Keratinocyte (primary cell): ENCODE measurements at places on chromosomes 1 and 21.

- DNase-seq = no peak
These were observed 21.4 kb upstream of the SMAP2 start for GRCh38 chr1:40352126-40352525.

DNA sequence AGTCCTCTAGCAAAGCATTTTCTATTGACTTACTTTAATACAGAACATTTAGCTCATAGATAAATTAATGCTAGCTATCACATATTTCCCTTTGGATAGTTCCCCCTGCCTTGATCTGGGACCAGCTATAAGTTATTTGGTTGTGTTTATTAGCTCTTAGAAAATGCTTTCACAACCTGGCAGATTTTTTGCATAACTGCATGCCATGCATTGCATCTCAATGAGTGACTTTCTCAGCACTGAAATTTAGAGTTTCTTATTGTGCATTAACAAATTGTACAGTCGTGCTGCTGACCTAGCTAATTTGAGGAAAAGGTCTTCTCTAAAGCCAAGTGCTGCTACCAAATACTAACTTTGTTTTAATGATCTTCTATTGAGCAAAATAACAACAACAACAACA lies 164.8 kb downstream of the PLPPR5 start:
- DNase-seq = no peak

DNA sequence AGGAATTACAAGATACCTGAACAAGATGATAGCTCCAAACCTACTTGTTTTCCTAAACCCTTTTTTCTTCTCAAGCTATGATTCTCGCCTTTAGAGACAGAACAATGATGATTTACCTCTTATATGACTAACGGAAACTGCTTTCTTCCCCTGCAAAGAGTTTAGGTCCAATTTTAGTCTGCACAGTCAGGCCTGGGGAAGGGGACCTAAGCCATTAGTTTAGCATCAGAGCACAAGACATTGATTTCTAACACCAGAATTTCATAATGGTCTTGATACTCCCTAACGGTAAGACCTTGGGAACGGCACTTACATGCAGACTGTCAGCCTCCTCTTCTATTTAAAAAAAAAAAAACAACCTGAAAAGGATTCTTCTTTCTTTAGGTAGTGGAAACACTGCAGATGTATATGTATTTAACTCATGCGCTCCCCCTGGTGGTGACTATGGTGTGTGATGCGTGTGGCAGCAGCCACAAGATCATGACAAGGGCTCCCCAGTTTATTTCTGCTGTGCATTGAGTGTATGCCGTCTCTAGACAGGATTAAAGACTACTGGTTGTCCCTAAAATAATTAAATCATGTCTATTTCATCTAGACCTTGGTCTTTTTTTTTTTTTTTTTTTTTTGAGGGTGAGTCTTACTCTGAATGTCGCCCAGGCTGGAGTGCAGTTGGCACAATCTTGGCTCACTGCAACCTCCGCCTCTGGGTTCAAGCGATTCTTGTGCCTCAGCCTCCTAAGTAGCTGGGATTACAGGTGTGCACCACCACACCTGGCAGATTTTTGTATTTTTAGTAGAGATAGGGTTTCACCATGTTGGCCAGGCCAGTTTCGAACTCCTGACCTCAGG lies 37.3 kb upstream of the TMEM222 start:
- DNase-seq = peak; percentile 38

DNA sequence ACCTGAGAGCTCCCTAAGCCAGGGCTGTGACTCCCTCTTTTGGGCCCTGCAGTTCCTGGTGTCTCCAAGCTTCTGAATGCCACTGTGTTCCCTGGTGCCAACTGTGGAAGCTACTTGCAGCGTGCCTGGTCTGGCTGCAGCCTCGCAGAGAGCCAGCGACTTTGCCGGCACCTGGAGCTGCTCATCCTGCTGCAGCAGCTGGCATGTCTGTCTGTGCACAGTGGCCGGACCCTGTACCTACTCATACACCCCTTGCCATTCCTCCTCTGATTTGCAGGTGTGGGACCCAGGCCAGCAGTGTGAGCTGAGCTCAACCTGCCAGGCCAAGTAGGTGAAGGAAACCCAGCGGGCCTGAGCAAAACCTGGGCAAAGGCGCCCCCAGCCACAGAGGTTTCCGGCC lies 12.3 kb upstream of the AADACL4 start:
- DNase-seq = no peak

DNA sequence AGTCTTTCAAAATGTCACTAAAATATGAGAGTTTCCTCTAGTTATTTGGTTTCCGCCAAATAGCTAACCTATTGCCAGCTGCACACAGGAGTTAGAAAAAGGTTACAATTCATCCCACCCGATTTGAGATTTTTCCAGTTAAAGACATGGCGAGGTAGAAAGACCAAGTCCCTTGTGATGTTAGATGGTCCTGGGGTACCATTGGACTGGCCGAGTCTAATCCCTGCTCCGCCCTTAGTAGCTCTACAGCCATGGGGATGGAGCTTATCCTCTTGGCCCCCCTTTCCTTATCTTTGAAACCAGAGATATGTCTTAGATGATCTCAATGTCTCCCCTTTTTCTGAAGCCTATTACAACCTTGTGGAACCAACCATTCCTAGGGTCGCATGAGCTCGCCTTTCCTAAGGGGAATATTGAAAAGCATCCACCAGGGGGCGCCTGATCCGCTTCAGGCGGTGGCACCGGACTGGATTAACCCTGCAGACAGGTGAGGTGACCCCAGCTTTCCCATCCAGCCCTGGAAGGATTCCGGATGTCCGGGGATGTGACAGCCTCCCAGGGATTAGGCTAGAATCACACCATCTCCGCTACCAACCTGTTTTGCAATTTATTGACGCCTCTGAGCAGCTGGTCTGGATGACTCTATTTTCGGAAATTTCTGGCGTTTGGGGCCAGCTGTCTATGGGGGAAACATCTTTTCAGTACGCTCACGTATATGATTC lies 68.3 kb upstream of the SIM2 start:
- DNase-seq = peak; percentile 5

DNA sequence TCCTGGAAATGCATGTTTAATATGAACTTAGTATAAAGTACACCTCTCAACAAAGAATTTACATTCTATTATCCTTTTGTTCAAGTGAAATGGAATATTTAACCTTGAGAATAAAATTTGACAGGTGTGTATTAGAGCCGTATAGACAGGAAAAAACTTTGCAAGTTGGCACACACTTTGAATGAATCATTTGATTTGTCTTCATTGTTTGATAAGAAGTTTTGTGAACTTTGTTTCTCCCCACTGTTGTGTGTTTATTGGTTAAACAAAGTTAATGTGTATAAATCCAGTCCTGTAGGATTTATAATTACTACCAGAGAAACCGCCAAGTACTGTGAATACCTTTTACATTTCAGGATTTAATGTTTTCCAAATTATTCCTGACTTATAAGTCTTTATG lies 2.0 kb downstream of the SYDE2 start:
- no peak for DNase-seq

- DNase-seq = no peak
These were observed 21.3 kb downstream of the ZNF362 start for GRCh38 chr1:33277488-33278084.

DNA sequence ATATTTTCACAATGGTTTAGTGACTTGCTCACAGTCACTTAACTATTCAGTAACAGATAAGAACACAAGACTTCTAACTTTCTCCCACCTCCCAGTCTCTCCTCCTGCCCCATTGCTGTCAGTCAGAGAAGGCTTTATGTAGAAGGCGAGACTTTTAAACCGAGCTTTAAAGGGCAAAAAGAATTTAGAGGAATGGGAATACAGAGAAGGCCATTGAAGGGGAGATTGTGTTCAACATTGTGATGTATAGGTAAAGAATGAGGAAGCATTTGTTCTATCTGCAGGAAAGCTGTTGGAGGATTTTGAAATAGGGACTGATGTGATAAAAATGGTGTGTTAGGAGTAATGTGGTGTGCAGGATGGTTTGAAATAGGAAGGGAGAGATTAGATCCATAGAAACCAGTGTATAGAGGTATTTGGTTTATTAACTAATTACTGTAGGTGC lies 7.3 kb downstream of the POU2F1 start:
- no peak for DNase-seq

GRCh38 chr1:228405979-228406228 lies 731 bp downstream of the TRIM11 start:
- DNase-seq = no peak

- DNase-seq = no peak
These were observed at the start of gene RNF187 for GRCh38 chr1:228487336-228488124. RNF187 (plus strand) TSS chr1:228487382.

DNA sequence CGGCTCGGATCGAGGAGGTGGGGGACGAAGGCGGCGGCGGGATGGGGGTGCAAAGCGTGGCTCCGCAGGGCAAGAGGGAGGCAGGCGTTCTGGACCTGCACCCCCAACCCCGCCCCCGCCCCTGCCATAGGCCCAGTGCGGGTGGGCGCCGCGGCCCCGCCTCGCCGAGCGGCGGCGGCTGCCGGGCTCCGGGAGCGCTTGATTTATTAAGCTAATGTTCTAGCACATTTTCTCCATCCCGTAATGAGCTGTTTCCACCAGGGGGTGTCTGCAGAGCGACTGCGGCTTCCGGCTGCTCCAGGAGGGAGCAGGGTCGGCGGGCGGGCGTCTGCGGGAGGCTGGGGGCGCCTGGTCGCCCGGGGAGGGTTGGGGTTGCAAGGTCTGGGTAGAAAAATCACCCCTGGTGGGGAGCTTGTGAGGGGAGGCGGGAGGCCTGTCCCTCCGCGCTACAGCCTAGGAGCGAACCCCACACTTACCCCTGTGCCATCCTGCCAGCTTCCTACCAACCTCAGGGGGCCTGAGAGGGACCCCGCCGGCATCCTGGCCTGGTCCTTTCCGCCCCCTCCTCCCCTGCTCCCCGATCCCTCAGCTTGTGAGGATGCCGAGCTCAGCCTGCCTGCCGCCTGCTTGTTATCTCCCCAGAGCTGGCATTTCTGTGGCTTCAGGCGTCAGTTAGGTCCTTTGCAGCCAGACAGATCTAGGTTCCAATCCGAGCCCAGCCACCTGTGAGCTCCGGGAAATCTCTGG lies 48.5 kb upstream of the ACOT11 start:
- no peak for DNase-seq

DNA sequence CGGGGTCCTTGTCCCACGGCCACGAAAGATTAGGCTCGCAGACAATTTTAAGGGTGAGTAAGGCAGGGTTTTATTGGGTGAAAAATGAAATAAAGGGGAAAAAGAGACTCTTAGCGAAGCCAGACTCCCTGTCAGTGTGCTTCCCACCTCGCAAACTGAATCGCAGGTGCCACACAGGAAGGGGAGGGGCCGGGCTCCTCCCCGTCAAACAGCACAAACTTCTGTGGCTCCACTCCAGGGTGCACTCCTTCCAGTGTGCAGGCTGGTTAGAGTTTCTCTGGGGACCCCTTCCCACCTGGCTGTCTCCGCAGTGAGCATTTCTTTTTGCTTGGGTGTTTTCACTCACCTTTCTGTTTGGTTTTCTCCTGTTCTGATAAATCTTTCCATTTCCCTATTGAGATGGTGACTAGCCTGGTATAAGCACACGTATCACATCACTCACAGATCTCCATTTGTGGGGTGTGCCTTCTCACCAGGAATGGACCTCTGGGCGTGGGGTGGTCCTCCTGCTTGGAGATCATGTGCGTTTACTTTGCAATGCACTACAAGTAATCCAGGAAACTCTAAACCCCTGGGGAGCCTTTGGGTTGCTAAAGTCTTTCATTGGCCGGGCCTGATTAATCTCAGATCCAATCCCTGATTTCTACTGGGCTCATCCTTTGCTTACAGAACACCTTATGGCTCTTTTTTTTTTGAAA lies 37.6 kb upstream of the GALNT2 start:
- DNase-seq = no peak

DNA sequence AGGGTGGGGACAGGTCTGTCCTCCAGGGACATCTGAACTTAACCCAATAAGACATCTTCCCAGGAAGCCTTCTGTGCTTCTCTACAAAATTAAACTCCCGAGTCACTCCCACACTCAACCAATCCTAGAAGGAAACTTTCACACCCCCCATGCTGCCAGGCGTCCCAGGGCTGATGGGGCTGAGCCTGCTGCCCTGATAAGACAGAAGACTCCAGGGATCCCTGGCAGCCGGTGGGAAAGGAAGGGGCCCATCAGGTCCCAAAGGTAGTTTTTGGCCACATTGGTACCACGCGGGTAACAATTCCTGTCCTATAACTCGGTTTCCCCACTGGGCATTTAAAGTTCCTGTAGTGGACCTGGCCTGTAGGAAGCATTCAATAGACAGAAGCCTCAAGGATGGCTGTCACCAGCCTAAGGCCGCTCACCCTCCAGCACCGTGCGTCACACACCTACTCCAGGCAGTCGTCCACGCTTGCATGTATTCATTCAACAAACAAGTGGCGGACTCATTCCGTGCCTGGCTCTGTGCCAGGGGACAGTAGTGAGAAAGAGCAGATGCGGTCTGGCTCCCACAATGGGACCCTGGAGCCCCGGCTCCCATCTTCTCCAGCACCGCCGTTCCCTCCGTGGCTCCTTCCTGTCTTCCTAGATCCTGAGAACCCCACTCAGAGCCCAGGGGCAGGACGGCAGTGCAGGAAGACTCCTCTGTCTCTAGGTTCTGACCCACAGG lies 465.2 kb downstream of the NPHP4 start:
- DNase-seq = no peak

DNA sequence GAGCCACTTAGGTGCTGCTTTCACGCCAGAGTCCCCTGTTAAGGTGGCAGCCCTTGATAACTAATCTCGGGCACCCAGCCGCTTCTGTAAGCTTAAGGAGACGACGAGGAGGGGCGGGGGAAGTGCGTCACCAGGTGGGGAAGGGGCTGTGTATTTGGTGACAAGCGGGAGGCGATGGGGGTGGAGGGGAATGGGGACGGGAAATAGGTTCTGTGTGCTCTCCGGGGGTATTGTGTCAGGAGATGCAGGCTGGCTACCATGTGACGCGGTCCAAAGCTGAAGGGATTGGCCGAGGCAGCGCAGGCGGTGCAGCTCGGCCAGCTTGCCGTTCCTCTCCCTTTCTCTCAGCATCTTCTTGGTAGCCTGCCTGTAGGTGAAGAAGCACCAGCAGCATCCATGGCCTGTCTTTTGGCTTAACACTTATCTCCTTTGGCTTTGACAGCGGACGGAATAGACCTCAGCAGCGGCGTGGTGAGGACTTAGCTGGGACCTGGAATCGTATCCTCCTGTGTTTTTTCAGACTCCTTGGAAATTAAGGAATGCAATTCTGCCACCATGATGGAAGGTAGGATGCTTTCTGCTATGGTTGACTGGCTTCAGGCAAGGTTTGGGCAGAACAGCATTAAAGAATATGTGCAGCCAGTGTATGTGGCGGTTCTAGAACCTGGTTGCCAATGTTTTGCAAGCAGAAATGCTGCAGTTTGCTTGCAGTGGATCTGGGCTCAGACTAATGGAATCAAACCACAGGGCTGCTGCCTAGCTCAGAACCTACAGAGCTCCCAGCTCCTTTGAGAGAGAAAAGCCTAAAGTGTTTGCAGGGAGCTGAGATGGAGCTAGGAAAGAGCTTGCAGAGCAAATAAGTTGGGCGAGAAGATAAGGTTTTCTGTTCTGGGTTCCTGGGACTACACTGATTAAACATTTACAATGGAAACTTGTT lies at the start of gene SGIP1:
TSS of gene SGIP1 (plus strand) at position 350 of the 937 bp plus-strand sequence. CDS start at position 556, 206 bp downstream.
- no peak for DNase-seq
